ENCODE measurements at places on chromosomes 11 and 22.

DNA sequence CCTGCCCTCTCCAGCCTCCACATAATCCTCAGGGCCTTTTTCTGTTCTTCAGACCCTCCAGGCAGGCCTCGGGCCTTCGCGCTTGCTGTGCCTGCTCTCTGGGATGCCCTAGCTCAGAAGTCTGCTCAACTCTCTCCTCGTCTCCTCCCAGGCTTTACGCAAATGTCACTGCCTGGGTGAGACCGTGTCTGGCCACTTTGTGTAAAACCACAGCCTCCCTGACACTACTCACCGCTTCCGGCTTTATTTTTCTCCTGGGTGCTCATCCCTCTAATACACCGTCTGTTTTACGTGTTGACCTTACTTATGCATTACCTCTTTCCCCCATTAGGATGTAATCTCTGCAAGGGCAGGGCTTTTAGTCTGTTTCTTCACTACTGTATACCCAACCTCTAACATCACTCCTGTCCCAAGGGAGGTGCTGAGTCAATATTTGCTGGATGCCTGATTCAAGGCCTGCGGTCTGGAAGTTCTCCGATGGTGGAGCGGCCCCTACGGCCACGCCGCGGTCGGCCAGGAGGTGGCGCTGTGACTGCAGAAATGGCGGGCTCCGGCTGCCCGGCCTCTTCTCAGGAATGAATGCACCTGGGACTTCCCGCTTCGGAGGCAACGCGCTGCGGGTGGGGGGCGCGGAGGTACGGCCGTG, 58.2 kb upstream of the THY1 start:
- DNase-seq = peak; percentile 86

DNA sequence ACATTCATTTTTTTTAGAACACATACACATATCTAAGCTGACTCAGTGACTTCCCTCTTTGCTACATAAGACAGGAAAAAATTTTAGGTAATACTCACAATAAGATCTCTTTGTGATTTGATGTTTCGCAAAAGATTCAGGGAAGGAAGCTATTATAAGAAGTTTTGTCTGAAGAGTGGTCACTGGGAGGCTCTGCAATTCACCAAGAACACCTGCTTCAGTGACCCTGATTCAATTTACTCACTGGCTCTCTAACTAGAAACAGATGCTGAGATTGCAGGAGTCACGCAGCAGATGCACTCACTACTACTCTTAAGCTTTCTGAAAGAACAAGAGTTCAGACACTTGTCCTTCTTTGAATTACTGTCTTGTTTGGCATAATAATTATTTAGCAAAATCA, 193.6 kb upstream of the DDI1 start:
- peak; percentile 33 for DNase-seq

GRCh38 chr11:47083913-47084312, 92.8 kb downstream of the ARFGAP2 start:
- DNase-seq = no peak

GRCh38 chr11:123976770-123977560, 616 bp downstream of the OR10S1 start:
- no peak for DNase-seq

GRCh38 chr11:1410366-1411291, 20.9 kb downstream of the BRSK2 start:
- DNase-seq = peak; percentile 48

DNA sequence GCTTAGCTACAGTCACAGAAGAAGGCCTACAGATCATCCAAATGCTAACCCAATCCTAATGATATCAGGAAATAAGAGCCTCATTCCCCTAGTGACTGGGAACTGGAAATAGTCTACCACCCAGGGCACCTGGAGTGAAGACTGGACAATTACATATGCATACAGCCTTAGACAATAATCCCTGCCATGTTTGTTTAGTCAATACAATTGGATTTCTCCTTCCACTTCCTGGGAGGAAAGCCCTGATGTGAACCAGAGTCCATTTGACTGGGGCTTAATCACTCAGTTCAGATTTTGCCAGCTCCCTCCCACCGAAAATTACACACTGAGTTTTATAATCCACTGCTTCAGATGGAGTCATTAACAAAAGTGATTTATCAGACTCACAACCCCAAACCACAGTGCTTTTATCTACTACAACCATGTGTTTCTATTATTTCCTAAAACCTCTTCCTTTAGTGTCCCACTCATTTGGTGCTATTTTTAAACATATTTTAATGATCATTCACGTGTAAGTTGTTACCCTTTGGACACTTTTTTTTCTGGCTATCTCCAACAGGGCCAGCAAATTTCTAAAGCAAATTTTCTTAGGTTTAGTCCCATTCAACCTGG, 29.9 kb downstream of the CWF19L2 start:
- no peak for DNase-seq

All from skin of body (tissue), 3 donors.